ENCODE measurements at places on chromosomes 6 and 20.

DNA sequence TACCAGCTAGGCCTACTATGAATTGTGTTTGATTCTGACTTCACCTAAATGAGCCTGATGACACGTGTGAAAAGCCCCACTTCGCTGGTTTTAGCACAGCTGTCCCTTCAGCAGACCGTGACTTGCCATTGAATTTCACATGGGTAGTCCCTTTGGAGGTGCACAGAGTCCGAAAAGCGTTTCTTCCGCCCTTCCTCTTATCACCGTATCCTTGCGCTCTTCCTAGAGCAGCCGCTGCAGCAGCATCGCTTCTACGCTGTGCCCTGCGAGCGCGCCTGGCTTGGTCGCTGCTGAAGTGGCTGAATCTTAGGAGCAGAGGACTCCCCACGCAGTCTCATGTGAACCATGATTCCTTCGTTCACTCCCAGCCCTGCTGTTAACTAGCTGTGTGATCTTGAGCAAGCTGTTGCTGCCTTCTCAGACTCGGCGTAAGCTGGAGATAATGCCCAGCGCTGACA, 127.0 kb downstream of the PACRG start:
- no peak for DNase-seq

DNA sequence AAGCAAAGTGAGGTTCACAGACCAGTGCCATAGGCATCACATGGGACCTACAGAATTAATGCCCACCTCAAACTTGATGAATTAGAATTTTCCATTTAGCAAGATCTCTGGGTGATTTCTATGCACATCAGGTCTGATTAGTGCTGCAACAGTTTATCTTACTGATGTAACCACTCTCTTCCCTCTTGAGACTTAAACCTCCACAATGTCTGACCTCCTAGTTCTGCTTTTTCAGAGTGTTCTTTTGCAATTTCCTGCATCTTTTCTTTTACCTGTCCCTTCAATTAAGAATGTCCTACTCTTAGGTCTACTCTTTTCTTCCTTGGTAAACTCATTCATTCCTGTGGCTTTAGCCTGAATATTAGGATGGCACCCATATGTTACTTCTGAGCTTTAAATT, 615.3 kb downstream of the TFAP2A start:
- no peak for DNase-seq

DNA sequence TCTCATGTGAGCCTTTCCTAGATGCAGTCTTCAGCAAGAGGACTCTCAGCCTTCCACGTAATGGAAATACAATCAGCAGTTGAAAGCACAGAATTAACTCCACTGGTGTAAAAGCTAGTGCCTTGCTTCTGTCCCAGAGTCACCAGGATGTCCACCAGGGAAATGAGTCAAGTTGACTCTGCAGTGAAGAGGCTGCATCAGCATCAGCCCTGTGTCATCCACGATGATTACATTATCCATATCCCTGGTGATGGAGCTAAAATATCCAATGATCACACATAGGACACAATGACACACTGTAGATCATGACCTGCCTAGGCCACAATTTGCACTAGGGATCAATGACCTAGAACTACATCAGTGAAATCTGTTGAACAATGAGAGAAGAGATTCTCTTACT, 262.4 kb downstream of the ERMARD start:
- DNase-seq = no peak

GRCh38 chr6:108210556-108210955, 44.7 kb downstream of the NR2E1 start:
- DNase-seq = no peak

DNA sequence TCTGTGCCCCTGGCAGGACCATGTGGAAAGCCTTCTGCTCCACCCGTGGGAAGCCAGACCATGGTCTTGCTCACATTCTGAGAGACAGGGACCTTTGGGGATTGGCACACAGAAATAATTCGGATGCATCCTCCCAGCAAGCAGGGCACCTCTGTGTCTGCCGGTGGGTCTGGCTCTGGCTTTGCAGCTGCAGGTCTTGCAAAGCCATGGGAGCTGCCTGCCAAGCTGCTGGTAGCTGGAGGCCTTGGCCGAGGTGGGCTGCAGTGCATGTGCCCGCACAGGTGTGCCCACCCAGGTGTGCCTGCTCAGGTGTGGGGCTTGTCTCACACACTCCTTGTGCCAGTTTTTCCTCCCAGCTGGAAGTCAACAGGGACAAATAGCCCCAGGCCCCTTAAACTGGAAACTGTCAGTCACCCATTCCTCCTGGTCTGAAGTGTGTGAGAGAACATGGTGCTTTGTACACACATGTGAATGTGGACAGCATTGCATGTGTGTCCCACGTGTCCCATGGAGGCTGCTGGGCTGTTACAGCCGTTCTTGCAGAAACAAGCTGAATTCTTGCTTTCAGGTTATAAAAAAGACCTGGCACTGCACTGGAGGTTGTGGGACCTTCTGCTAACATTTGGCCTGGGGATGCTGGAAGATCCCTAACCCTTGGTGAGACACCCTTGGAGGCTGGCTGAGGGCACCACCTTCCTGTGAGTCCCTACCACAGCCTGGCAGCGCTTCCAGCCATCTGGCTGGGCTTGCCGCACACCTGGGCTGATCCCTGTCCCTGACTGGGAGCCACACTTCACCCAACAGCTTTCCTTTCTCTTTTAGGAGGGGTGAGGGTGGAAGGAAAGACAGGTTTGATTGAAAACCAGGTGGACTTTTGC, 54.9 kb upstream of the SMOC2 start:
- no peak for DNase-seq

GRCh38 chr20:49132995-49133478, 55.1 kb downstream of the STAU1 start:
- peak; percentile 79 for DNase-seq

GRCh38 chr20:3436864-3437574, 29.6 kb upstream of the DNAAF9 start:
- DNase-seq = no peak
